SK-N-MC (cell line): ENCODE measurements at places on chromosomes 4 and X.

DNA sequence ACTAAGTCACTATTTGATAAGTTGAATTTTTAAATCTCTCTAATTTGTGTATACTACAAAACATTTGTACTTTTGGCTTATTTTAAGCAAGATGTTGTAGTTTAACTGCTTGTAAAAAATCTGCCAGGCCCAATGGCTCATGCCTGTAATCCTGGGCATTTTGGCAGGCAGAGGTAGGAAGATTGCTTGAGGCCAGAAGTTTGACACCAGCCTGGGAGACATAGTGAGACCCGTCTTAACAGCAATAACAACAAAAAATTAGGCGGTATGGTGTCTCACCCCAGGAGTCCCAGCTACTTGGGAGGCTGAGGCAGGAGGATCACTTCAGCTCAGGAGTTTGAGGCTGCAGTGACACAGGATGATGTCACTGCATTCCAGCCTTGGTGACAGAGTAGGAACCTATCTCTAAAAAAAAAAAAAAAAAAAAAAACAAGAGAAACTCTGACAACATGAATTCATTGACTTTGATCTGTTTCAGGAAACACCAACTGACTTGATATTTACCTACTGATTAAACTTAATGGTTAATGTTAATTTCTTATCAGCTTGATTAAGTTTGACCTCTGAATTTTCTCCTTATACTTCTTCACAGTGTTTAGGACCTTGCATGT, 8.9 kb downstream of the FHIP1A start:
- no peak for DNase-seq

GRCh38 chrX:29666366-29666765, 549.0 kb upstream of the MAGEB2 start:
- DNase-seq = no peak

- no peak for DNase-seq
These were observed 82.0 kb downstream of the UNC5C start for GRCh38 chr4:95466791-95467190.

DNA sequence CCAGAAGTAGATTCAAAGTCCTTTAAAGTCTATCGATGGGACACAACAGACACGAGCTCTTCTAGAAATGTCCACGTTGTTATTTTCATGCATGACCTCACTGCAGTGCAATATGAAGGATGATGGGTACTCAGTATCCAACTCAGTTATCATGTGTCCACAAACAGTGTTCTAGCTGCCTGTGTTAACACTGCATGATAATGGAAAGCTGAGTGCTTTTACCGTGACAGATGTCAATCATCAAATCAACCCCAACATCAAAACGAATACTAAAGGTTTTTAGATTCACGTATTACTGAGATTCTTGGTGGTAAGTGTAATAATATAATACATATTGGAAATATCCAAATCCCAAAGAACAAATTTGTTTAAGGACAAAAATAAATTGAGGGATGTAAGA, 394.8 kb upstream of the TENM3 start:
- DNase-seq = no peak

DNA sequence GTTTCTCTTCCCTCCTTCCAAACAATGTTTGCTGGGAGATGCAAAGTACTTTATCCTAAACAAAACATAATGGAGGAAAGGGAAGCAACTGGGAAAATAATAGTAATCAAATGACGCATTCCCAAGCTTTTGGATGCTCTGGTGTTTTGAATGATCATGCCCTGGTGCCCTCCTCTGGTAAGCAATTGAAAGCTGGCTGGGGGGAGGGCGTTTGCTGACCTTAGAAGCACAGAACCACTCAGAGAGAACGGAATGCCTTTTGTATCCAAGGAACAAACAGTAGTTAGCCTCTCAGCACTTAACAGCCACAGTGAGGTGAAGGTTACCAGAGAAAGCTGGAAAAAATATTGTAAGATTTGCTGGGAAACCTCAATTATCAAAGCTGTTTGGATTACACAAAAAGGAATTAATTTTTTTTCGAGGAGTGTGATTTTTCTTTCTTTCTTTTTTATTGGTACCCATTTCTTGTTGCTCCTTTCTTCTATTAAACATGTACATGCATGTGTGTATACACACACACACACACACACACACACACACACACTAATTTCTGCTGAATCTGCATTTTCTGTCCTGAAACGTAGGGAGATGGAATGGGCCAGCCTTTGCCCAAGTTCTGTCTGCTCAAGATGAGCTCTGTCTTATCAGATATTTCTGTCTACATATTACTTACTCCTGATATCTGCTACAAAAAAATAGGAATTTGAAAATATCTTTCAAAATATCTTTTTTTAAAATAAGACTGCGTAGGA, 155.8 kb upstream of the IGFBP7 start:
- no peak for DNase-seq

GRCh38 chr4:129322920-129323319, 227.0 kb downstream of the C4orf33 start:
- DNase-seq = no peak

GRCh38 chr4:112954286-112954685, 95.2 kb upstream of the ANK2 start:
- DNase-seq = no peak

GRCh38 chr4:162274354-162274753, 110.6 kb upstream of the FSTL5 start:
- DNase-seq = no peak

DNA sequence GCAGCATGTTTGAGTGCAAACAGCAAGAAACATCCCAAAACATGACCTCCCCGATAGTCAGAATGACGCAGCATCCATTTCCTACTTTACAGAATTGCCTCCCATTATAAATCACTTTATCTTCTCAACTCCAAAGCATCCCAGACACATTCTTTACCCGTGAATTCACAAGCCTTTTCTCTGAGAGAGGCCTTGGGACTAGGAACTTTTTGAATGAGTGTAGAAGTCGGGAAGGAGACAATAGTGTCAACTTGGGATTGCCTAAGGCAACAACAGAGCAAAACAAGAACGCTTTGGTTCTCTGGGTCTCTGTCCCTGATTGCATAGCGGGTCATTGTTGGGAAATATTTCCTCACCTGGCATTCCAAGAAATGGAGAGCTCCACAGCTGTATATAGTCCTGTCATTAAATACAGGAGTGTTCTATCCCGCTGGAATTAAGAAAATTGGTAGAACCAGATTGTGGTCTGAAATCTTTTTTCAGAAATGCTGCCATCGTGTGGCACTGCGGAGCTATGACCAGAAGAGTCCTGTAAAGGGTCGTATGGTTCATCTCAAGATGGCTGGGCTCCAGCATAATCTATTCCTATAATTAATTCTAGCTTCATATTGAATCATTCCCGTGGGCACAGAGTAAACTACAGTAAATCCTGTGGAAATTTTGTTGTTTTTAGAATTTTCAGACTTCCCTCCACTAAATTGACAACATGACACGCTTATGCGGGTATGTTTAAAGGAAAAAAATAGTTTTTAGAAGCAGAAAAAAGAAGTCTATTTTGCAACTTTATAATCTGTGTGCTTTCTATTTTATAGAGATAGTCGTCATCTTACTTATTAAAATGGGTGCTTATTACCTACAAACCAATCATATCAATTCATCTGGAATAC, 2.0 kb upstream of the SPP1 start:
- DNase-seq = peak; percentile 56

GRCh38 chrX:69036674-69037573, 128.3 kb downstream of the PJA1 start:
- DNase-seq = no peak

- DNase-seq = no peak
These were observed 72.9 kb upstream of the FABP2 start for GRCh38 chr4:119394826-119395225.
